Stimulated activated memory B cell treated with anti-CD40 and anti-IgM and Interleukin-4, amounts not matched to agents 10 μg/mL and 1 μg/mL and 100 μg/mL, for 72 hours (primary cell): ENCODE measurements at places on chromosomes 2 and 18.

GRCh38 chr2:69559442-69560146 is 83.9 kb downstream of the AAK1 start:
- peaks cover 26% of the 10 kb centered on the region for H3K27me3 ChIP-seq
- H3K4me1 ChIP-seq = peaks cover 6% of the 10 kb centered on the region
- no peak overlapping the region for H3K4me3 ChIP-seq
- ATAC-seq = no peak

DNA sequence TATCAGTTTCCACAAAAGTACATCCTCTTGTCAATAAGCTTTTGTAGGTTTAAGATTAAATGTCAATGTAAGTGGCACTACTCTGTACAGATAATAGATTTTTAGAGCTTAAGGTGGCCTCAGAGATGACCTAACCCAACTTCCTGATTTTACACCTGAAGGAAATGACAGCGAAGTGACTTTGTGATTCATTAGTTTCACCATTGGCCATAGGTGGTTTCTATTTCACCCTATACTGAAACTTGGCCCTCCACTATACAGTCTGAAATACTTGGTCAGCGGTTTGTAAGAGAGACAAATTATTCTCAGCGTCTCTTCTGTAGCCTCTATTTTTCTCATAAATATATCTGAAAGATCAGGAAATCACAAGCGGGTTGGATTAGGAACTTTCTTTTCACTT is 330.4 kb upstream of the FAM98A start:
- H3K27me3 ChIP-seq = no peaks in the 10 kb centered on the region
- H3K4me1 ChIP-seq = no peaks in the 10 kb centered on the region
- ATAC-seq = no peak
- no peak overlapping the region for H3K27ac ChIP-seq
- no peak overlapping the region for H3K4me3 ChIP-seq
- H3K36me3 ChIP-seq = no peaks in the 10 kb centered on the region

DNA sequence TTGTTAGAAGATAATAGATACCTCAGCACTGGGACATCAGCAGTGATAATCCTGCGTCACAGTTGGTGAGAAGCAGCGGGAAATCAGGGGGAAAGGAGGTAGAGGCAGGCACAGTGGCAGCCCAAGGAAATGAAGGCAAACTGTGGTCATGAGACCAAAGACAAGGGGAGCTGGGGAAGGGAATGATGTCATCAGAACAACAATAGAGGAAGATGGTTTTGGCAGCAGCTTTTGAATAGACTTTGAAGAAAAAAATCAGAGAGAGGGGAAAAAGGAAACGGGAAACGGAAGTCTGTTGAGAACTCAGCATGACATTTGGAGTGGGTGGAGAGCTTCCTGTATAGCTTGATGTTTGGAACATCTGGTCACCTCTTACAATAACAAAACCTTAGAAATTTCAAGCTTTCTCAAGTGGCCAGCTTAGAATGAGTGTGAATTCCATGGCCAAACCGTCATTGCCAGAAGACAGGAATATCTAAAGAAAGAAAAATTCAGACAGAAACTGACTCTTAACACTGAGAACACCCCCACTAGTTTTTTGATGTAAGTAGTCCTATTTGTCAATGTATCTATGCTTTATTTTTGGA is 18.4 kb upstream of the YES1 start:
- no peaks in the 10 kb centered on the region for H3K36me3 ChIP-seq
- no peak overlapping the region for H3K4me3 ChIP-seq
- no peak overlapping the region for H3K27ac ChIP-seq
- peaks cover 34% of the 10 kb centered on the region for H3K27me3 ChIP-seq
- no peak for ATAC-seq

DNA sequence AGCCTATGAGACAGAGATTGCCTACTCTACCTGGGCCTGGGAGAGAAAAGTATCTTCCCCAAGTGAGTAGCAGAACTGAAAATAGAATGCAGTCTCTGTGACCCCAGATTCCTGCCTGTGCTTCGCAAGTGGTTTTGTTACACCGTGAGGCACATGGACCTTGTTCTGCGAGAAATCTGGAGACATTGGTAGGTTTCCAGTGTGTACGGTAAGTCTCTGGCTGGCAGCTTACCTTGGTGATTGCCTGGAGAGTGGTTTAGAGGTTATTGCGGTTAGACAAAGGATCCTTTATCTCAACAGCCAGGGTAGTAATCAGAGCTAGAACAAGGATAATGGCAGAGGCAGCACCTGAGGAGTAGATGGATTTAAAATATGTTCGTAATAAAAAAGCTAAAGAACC is 606.0 kb upstream of the GCFC2 start:
- H3K27ac ChIP-seq = no peak overlapping the region
- no peaks in the 10 kb centered on the region for H3K36me3 ChIP-seq
- no peak for ATAC-seq
- H3K4me1 ChIP-seq = no peaks in the 10 kb centered on the region

DNA sequence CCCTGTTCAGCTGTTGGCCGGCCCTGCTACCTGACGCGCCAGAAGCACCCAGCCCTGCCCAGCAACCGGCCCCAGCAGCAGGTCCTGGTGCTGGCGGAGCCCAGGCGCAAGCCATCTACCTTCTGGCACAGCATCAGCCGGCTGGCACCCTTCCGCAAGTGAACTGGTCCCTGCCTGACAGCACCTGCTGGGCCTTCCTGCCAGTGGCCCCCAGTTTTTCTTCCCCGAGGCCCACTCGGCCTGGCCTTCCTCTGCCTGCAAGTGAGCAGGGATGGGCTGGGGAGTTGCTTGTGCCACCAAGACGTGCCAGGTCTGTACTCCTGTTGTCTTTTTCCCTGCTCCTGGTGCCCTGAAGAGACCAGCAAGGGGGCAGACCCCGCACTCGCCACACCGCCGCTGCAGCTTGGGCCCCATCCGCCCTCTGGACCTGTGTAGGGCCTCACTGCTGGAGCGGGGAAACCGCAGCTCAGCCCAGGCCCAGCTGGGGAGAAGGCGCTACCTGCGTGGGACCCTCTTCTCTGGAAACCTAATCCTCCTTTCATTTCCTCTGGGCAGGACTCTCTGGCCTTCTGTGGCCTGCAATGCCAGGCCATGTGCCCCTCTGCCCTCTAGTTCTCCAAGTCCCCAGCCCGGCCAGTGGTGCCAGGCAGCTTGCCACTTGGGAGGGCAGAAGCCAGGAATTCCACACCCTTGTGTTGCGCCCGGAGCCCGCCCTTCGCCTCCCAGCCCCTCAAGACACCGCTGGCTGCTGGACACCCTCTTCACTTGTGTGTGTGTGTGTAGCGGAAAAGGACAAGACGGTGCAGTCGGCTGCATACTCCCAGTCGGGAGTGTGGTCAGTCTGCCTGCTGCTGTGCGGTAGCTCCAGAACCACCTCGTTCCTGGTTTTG is 47.0 kb downstream of the FAM168B start:
- H3K27ac ChIP-seq = no peak overlapping the region
- peaks cover 5% of the 10 kb centered on the region for H3K27me3 ChIP-seq

DNA sequence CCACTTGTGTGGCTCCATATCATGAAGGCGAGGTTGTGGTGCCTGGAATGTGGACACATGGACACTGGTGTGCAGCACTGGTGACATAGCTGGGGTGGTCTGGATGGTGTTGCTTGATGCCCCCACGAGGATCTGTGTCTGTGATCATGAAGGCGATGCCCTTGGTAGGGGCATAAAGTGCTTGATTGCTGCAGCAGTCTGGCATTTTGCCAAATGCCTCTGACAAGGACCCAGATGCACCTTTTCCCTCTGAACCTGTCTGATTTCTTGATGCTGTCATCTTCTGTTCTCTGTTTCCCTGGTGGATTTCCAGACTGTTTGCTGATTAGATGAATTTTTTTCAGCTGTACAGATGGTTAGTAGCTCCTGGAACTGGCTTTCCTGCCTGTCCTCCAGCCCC is 752.0 kb upstream of the HS6ST1 start:
- H3K27me3 ChIP-seq = no peaks in the 10 kb centered on the region
- no peak overlapping the region for H3K4me3 ChIP-seq
- no peak for ATAC-seq
- H3K27ac ChIP-seq = no peak overlapping the region
- H3K36me3 ChIP-seq = no peaks in the 10 kb centered on the region

DNA sequence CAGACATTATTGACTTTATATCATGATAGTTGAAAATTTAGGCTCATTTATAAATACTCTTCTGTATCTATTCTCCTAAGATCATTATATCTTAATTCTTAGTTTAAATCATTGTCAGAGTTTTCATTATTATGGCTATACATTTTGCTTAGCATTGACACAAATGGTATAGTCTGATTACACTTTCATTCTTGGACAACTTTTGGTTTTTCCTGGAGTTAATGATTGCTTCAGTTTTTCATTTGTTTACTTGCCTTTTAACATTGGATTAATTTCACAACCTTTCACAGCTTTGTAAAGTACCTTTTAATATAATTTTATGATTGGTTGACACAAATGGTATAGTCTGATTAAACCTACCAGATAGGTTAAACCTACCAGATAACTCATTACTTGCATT is 298.2 kb downstream of the DYSF start:
- H3K4me3 ChIP-seq = no peak overlapping the region
- no peak overlapping the region for H3K27ac ChIP-seq
- ATAC-seq = no peak
- no peaks in the 10 kb centered on the region for H3K36me3 ChIP-seq

GRCh38 chr2:31428001-31428418 is 13.5 kb upstream of the XDH start:
- no peak overlapping the region for H3K27ac ChIP-seq
- H3K27me3 ChIP-seq = peaks cover 42% of the 10 kb centered on the region
- H3K4me1 ChIP-seq = peaks cover 10% of the 10 kb centered on the region
- ATAC-seq = no peak

- H3K4me1 ChIP-seq = no peaks in the 10 kb centered on the region
- H3K36me3 ChIP-seq = no peaks in the 10 kb centered on the region
- no peak overlapping the region for H3K27ac ChIP-seq
- no peak overlapping the region for H3K4me3 ChIP-seq
- H3K27me3 ChIP-seq = no peaks in the 10 kb centered on the region
- ATAC-seq = no peak
These were observed 482.0 kb upstream of the CHST9 start for GRCh38 chr18:27667064-27667463.

GRCh38 chr2:120570546-120570945 is 165.1 kb upstream of the GLI2 start:
- H3K4me1 ChIP-seq = no peaks in the 10 kb centered on the region
- ATAC-seq = no peak
- no peak overlapping the region for H3K27ac ChIP-seq
- no peaks in the 10 kb centered on the region for H3K36me3 ChIP-seq
- no peak overlapping the region for H3K4me3 ChIP-seq

DNA sequence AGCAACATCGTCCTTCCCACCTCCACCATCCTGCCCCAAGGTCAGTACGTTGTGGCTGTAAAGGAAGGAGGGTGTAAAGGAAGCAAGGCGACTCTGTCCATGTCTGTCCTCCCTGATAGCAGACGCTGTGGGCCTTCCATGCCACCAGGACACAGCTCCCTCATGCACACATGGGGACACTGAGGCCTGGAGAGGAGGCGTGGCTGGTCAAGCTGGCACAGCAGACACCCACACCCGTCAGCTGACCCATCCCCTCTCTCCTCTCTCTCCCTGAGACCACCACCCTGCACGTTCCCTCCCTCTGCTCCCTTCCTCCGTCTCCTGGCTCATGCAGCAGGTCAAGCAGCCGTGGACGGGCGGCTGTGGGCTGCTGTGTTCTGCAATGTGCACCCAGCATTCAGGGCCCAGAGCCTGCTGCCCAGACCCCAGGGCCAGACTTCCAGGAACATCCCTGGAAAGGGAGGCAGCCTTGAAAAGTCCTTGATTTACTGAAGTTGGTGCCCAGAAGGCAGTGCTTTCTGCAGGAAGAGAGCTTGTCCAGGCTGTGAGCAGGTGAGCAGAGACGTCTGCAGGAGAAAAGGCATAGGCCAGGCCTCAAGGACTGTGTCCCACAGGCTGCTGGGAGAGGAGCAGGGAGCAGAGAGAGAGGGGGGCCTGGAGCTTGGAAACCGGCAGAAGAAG is 133.6 kb downstream of the DDX1 start:
- no peak overlapping the region for H3K27ac ChIP-seq
- H3K4me3 ChIP-seq = no peak overlapping the region
- H3K27me3 ChIP-seq = peaks cover 62% of the 10 kb centered on the region
- H3K4me1 ChIP-seq = no peaks in the 10 kb centered on the region

DNA sequence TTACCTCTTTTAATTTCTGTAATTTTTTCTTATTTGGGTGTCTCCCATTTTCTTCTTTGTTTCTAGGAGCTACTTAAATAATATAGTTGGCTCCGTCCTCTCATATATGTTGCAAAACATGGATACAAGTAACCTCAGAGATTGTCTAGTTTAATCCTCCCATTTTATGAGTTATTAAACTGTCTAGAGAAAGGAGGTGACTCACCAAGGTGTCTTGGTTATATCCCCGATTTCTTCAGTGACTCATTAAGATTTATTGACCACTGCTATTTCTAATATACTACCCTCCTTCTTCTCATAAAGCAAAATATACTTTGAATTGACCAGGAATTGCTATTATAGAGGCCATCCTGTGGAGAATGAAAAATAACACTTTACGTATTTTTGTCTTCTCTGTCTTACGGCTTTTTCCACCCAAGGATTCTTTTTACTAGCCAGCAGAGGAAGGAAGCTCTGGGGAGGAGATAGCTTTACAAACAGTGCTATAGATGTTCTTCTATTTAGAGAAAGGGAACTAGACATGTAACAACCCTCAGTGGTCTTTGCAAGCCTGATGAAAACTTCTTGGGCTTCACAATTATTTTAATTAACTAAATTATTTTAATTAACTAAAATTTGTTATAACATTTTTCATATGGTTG is 300.4 kb upstream of the TNP1 start:
- H3K27ac ChIP-seq = no peak overlapping the region
- no peak for ATAC-seq
- peaks cover 38% of the 10 kb centered on the region for H3K27me3 ChIP-seq

- H3K4me3 ChIP-seq = no peak overlapping the region
- H3K4me1 ChIP-seq = peaks cover 48% of the 10 kb centered on the region
- no peaks in the 10 kb centered on the region for H3K27me3 ChIP-seq
- no peak overlapping the region for H3K27ac ChIP-seq
- ATAC-seq = no peak
These were observed 57.0 kb upstream of the CYRIA start for GRCh38 chr2:16722677-16723076.

GRCh38 chr2:162301151-162301804 is 17.2 kb downstream of the IFIH1 start:
- no peak overlapping the region for H3K4me3 ChIP-seq
- no peaks in the 10 kb centered on the region for H3K27me3 ChIP-seq
- peaks cover 4% of the 10 kb centered on the region for H3K4me1 ChIP-seq
- H3K36me3 ChIP-seq = no peaks in the 10 kb centered on the region
- ATAC-seq = peak; percentile 53
- no peak overlapping the region for H3K27ac ChIP-seq

DNA sequence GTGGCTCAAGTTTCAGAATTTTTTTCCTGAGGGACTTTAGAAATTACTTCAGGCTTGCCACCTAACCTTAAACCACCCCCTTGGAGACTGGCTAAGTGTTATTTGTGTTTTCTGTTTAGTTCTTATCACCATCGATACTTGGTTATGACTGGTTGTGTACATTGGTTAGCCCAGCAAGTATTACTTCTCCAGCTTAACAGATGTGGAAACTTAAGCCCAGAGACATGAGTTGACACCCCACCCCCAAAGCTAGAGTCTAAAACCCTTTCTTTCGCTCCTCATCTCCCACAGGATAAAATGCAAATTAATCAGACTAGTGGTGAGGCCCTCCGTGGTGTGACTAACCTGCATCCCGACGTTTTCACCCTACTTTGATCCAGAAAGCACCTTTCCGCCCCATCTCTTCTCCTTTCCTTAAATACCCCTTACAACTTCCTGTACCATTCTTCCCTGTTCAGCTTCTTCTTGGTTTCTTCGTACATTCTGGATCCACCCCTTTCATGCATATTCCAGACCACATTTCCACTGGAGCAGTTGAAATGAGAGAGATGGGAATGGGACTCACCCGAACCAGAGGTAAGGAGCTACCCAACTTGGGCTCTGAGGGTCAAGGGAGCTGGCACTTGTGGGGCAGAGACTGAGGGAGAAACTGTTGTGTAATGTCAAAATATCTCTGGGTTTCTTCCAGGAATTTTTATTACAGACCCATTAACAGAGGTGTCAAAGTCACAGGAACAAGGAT is 819 bp upstream of the MAP3K2 start:
- peaks cover 78% of the 10 kb centered on the region for H3K4me1 ChIP-seq
- peak; percentile 26 for ATAC-seq
